Left kidney (tissue), 8 donors: ENCODE measurements at places on chromosomes 7 and 10. TPM values are rescaled to one million over a fixed set of nuclear protein-coding genes. Genes with fewer than 3 reads are reported as not detected.

GRCh38 chr10:33746836-33747268 is 412.4 kb upstream of the NRP1 start:
- DNase-seq, result no peak

GRCh38 chr7:120190566-120190965 is 82.4 kb upstream of the KCND2 start:
- DNase-seq, result no peak

DNA sequence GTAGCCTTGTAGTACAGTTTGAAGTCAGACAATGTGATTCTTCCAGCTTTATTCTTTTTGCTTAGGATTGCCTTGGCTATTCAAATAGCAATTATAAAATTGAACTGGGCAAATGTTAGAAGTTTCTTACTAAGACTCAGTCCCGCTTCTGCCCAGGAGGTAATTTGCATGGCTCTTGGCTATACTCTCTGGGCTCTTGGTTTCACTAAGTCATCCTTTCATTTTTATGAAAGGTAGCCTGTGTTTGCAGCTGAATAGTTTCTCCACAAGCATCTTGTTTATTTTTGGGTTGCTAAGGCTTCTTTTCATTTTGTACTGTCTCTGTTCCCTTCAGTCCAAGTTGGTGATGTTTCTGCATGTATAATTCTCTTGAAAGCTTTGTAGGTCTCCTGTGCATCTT is 340.6 kb downstream of the SH2D4B start:
- DNase-seq, result no peak

DNA sequence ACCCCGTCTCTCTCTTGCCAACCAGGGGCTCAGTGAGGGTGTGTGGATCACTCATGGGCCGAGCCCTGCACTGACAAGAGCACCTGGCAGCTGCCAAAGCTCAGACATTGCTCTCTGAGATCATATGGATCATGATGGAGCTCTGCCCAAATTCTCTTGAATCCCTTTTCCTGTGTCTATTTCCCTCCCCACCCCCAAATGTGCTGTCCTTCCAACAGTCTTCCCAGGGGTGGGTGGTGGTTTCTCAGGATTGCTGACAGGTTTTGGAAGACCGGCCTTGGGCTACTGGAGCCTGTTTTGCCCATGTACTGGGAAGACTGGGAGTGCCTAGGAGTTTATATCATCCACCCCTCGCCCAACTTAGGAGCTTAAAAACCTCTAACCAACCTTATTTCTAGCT is 10.5 kb downstream of the ARHGAP22 start:
- DNase-seq, result no peak

The PNLIPRP1 gene
- 0.13 TPM for polyA plus RNA-seq
